Glutamatergic neuron (in vitro differentiated cells): ENCODE measurements at places on chromosomes 2 and 18.

- no peak for DNase-seq
Observed at GRCh38 chr2:165568361-165568760, 98.9 kb downstream of the CSRNP3 start.

DNA sequence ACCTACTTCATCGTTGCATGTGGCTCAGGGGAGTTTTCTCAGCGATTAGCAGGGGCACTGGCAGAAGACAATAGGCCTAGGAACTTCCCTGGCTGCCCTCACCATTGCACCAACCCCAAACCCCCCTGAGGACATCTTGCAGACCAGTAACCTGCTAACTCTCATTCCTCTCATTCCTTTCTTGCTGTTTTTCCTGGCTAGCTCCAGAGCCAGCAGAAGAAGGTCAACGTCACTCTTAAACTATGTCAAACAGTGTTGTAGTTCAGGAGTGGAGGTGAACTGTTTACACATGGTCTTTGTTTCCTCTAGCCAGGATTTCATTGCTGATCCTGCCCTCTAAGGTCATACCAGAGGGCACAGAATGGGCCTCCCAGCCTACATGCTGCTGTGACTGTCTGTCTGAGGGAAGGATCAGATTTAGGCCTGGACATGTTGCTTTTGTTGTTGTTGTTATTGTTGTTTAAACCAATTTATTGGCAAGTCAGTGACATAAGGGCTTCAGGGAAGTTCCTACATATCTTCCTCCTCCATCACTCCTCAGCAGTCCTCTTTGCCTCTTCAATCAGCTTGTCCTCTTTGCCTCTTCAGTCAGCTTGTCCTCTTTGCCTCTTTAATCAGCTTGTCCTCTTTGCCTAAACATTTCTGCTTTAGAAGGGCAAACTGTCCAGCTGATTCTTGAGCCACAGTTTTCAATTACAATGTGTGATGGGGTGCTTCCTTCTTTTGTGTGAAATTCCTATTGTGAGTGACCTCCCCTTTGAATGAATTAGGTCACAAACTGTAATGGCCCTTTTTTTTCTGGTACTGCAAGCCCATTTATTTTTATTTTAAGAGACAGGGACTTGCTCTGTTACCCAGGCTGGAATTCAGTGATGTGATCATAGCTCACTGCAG lies 471.9 kb upstream of the TNP1 start:
- DNase-seq: no peak

GRCh38 chr2:153990771-153991170 lies 119.0 kb downstream of the GALNT13 start:
- DNase-seq: no peak

GRCh38 chr2:30781961-30782533 lies 25.2 kb downstream of the CAPN13 start:
- DNase-seq: no peak
